RPMI7951 (cell line): ENCODE measurements at places on chromosomes 7 and 10. TPM values are rescaled to one million over a fixed set of nuclear protein-coding genes. Genes with fewer than 3 reads are reported as not detected.

- no peak for DNase-seq
Measured at GRCh38 chr10:121617176-121617575, 18.9 kb upstream of the FGFR2 start.

Gene TUBAL3
- 1.2 and 1.4 TPM in 2 replicates for total RNA-seq

DNA sequence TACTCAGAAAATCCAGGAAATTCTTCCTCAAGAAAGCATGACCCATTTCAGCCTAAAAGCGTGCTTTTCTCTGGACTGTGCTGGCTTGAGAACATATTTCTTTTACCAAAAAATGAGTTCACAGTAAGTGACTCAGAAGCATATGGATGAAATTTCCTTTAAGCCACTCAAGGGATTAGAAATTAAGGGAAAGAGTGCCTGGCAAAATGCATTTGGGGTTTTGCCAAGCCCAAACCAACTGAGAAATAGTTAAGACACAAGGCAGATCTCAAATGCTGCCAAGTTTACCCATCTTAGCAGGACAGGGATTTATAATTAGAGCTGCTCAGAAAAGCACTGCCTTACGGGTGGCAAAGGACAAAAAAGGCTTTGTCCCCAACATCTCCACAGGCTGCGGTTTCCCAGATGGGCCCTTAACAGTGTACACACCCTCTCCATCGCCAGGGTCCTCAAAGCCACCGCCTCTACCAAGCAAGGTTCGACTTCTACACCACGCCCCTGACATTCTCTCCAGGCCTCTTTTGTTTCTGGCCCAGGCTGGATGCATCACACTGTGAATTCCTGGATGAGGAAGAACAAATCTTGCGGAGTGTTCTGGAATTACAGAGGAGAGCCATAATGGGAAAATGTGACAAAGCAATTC is 30.1 kb upstream of the CDHR3 start:
- DNase-seq = peak; percentile 94

Gene CFAP70
- total RNA-seq = 0.12 TPM in 1 of 2 replicates, not detected in the other

DNA sequence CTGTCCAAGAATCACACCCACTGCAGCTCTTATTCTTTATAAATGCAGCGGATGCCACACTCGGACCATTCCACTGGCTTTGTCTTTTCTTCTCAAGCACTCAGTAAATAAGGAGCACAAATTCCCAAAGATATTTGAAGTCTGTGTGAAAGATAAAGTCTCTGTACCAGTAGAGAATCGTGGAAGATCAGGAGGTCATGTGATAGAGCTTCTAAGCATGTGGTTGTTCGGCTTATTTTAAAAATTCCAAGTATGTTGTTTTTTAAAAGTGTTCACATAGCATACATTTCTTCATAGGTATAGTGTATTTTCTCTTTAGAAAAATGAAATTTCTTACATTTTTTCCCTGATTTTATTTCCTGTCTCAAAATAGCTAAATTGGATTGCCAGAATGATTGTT is 75.8 kb downstream of the NOC3L start:
- no peak for DNase-seq

DNA sequence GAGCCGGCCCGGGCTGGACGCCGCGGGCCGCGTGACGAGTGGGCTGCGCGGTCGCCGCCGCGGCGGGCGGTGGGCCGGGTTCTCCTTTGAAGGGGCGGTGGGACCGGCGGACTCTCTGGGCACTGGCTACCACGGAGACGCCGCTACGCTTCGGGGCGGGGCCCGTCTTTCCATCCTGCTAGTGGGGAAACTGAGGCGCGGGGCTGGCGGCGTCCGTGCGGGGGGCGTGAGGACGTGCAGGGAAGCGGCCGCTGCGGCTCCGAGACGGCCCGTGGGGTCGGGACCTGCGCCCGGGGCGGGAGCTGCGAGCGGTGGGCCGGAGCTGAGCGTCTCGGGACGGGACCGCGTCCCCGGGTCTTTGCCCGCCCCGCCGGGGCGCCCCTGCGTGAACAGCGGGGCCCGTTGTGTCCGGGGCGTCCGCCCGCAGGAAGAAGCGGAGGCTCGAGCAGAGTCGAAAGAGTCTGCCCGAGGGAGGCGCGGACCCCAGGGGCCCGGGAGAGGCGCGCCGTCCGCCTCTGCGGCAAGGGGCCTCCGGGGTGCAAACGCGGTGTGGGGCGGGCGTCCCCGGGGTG is 548 bp upstream of the BNIP3 start:
- DNase-seq = no peak

Gene CYP2C18
- not detected in 2 replicates for total RNA-seq

- no peak for DNase-seq
Measured at GRCh38 chr10:124544711-124545110, 83.1 kb downstream of the LHPP start.

Gene HOXA5
- 4.7 and 5.6 TPM in 2 replicates for total RNA-seq

Gene CABCOCO1
- not detected in 2 replicates for total RNA-seq

DNA sequence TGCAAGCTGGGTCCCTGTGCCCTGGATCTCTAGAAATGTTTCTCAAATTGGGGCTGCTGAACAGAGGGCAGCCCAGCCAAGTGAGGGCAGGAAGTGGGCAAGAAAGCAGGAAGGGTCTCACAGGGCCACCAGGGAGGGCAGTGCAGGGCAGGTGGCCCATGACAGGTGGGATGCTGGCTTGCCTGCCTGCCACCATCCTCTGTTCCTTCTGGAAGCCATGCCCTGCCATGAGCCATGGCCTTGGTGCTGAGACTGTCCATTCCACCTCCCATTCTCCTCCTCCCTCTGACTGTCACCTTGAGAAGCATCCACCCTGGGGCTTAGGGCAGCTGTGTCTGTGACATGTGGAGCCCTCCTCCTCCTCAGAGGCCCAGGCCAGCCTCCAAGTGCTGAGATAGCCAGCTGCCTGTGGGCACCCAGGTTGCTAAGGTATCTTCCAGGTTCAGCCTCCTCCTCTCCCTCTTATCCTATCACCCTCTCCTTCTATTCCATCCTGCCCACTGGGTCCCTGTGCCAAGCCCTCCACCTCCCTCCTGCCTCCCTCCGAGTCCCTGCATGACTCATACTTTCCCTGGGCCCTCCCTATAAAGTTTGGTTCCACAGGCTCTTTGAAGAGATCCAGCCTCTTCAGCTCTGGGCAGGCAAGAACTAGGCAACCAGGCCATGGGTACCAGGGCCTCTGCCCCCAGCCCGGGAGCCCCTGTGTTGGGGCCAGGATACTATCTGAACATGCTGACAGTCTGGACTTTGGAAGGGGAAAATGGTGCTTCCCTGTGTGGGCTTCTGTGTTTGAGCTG is 1.3 kb downstream of the VSIR start:
- peak; percentile 70 for DNase-seq

DNA sequence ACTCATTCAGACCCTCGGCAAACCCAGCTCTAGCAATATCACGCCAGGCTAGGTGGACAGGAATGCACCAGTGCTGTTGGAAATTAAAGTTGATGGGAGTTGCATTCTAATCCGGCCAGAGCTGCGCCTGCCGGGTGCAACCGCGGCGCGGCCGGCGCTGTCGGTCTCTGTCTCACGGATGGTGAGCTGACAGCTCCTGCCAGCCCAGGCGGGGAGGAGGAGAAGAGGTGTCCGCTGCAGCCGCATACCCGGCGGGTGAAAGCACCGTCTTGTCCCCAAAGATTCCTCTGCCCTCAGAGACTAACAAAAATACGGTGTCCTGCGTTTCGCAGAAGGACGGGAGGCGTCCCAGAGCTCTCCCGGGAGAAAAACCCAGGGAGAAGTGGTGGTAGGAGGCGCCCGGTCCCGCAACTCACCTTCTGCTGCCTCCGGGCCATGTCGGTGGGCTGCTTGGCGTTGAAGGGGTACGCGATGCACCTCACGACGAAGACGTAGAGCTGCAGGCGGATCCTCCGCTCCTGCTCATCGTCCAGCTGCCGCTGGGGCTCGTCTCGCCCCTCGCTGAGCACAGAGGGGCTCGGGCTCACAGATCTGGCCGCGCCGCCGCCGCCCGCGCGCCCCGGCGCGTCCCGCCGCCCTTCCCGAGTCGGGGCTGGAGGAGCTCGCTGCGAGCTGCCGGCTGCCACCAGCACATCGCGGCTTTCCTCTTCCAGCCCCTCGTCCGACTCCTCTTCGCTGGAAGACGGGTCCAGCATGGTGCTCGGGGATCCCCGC is 490 bp downstream of the CADPS2 start:
- peak; percentile 31 for DNase-seq

GRCh38 chr10:129777687-129778086 is 186.4 kb downstream of the EBF3 start:
- DNase-seq = no peak

- no peak for DNase-seq
Measured at GRCh38 chr7:132771301-132771730, 195.0 kb upstream of the PLXNA4 start.

GRCh38 chr7:100689230-100690135 is 4.6 kb downstream of the GIGYF1 start:
- no peak for DNase-seq

Gene GRM8
- total RNA-seq = not detected in 2 replicates

DNA sequence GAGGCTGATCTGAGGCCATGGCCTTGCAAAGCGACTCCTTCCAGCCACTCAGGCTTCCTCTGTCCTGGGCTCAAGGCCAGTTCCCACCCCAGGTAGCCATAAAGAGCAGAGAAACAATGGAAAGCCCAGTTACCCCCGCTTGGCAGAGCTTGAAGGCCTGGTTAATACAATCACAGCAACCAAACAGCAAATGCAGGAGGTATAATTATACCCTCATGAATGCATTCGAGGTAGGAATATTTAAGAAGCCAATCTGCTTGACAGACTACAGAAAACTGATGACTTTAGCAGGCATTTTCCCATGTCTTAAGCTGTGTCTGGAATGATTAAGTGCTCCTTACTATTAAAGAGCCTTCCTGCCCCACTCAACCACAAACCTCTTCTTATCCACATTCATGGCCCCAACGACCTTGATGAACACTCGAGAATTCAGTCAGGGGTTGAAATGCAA is 114.1 kb upstream of the MACROH2A2 start:
- DNase-seq = no peak

GRCh38 chr7:146956853-146957252 is 840.3 kb downstream of the CNTNAP2 start:
- DNase-seq = no peak

GRCh38 chr10:123687758-123688157 is 21.6 kb downstream of the GPR26 start:
- DNase-seq = no peak

Gene SLC16A9
- under 0.01 TPM in 1 of 2 replicates, not detected in the other for total RNA-seq

GRCh38 chr10:69629519-69629896 is 539 bp upstream of the FAM241B start:
- DNase-seq = no peak

Gene PRDX3
- 269 and 294 TPM in 2 replicates for total RNA-seq

GRCh38 chr7:141585592-141586510 is 34.6 kb downstream of the AGK start:
- peak; percentile 96 for DNase-seq

DNA sequence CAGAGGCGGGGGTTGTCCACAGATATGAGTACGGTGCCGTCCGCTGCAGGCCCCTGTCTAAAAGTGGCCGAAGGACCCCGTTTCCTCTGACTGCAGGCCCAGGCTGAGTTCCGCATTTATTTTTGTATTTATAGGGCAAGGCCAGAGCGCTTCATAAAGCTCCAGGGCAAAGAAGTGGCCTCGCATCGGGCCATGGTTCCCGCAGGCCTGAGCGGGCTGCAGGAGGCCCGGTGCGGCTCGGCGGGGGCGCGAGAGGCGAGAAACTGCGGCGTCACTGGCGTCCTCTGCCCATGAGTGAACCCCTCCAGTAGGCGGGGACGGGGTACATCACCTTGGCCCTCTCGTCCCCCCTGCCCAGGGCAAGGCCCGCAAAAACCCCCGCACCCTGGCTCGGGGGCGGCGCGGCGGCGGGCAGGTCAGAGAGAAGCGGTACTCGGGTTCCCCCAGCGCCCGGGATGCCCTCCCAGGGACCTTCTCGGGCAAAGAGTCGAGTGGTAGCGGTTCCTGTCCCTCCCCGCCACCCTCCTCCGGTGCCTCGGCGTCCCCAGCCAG is 355.7 kb downstream of the DNAJB6 start:
- DNase-seq = no peak

Gene TMEM184A
- 0.10 TPM in 1 of 2 replicates, not detected in the other for total RNA-seq

DNA sequence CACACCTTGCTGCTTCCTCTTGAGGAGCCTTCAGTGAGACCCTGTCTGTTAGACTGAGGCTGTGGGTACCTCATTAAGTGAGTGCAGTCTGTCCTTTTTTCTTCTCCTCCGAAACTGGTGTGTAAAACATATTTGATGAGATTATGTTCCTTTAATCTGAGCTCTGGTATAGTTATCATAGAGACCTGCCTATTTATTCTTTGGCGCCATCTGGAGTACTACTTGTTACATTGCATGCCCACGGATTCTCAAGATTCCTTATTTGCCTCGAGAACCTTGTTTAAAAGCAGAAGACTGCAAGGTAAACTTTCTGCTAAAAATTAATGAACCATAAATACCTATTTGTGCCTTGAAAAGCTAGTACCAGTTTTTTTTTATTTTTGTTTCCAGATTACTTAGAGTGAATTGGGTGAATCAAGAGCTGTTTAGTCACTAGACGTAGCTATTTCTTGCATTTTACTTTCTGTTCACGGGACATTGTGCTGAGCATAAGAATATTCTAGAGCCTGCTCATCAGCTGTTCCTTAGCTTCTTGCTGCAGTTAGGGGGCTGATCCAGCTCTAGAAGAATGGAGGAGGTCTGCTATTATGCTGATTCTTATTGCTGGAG is 16.9 kb upstream of the STMP1 start:
- peak; percentile 47 for DNase-seq

DNA sequence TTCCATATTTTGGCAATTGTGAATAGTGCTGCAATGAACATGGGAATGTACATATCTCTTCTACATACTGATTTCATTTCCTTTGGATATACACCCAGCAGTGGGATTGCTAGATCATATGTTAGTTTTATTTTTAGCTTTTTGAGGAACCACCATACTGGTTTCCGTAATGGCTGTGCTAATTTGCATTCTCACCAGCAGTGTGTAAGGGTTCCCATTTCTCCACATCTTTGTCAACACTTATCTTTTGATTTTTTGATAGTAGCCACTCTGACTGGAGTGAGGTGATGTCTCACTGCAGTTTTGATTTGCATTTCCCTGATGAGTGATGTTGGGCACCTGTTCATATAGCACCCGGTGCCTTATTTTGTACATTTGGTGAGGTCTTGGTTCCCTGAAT is 519.6 kb downstream of the REEP3 start:
- DNase-seq = no peak

DNA sequence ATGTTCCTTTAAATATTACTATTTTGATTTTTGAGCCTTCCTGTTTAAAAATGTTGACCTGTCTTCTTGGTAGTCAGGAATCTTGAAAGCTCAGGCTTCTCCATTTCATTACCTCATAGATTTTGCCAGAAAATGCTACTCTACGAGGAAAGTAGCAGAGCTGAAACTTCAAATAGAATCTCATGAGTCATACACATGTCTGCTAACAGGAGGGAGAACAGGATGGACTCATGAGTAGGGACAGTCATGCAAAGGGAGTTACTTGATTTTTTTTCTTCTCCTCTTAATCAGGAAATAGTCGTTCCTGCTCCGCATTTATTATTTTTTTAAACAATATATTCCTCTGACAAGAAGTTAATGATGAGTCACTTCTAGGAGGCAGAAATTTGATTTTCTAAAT is 37.0 kb upstream of the MINDY3 start:
- peak; percentile 56 for DNase-seq

Gene ZNF273
- total RNA-seq = 9.6 TPM in 2 replicates

GRCh38 chr10:86545101-86545500 is 23.5 kb upstream of the WAPL start:
- peak; percentile 22 for DNase-seq

GRCh38 chr10:92202536-92202935 is 88.3 kb downstream of the CPEB3 start:
- DNase-seq = no peak
